GM04504 (cell line): ENCODE measurements at places on chromosomes 7 and 10.
A peak's percentile ranks its signal among the peaks of the same experiment; 100 is the strongest.

GRCh38 chr10:98921316-98921715, 314.3 kb downstream of the HPSE2 start:
- DNase-seq, result no peak

GRCh38 chr10:22599048-22599561, 115.3 kb downstream of the PIP4K2A start:
- peak; percentile 43 for DNase-seq

DNA sequence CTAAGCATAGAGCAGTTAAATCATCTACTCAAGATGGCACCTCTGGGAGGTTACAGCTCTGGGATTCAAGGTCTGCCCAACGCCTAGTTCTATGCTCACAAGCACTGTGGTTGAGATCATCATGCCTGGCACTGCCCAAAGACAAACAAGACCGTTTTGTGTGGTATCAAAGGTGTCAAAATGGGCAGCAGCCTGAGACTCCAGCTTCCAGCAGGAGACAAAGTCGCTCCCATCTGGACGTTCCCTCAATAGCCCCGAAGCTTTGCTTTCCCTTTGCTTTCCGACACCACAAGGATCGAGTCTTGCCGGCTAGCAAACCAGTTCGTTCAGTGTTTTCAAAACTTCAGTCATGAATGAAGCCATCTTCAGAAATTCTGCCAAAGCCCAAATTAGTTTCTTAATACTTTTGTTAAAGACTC, 5.1 kb downstream of the HABP2 start:
- no peak for DNase-seq

- no peak for DNase-seq
These were observed 59.5 kb upstream of the MDFIC start for GRCh38 chr7:114862406-114862805.

DNA sequence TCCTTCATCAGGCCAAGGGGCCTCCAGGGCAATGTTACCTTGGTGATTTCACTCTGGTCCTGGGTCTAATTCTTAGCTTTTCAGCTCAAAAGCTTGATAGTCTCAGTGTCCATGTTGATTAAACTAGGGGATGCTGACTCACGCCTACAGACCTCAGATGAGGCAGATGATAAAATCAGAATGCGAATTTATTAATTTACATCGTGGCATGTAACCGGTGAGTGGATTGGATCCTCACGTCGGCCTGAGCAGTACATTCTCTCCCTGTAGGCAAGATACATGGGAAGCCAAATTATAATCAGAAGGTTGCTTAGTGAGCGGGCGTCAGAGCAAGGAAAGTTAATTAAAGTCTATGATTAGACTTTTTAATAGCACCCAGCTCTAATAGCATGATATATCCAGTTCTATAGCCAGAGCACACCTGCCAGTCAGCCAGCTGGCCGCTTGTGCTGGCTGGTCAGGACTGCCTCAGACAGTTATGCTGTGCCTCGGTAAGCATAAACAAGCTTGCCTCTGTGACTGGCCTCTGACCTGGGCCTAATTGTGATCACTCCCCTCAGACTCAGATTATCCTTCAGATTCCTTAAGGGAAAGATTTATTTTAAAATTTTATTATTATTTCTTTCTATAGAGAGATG, 20.2 kb upstream of the CPA5 start:
- DNase-seq, result no peak

- no peak for DNase-seq
These were observed 24.6 kb upstream of the PLEKHA1 start for GRCh38 chr10:122349758-122350369.

DNA sequence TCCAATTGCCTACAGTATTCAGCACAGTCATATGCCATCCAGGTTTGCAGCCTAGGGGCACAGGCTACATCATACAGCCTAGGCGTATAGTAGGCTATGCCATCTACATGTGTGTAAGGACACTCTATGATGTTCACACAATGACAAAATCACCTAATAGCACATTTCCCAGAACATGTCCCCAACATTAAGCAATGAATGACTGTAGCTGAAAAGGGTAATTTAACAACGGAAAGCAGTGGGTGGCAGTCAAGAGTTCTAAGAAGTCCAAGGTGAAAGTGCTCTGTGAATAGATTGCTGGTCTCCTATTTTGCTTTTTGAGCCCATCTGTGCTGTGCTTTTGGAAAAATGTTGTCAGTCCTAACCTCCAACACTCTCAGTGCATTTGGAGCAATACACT, 162.6 kb downstream of the KLF6 start:
- DNase-seq, result no peak

DNA sequence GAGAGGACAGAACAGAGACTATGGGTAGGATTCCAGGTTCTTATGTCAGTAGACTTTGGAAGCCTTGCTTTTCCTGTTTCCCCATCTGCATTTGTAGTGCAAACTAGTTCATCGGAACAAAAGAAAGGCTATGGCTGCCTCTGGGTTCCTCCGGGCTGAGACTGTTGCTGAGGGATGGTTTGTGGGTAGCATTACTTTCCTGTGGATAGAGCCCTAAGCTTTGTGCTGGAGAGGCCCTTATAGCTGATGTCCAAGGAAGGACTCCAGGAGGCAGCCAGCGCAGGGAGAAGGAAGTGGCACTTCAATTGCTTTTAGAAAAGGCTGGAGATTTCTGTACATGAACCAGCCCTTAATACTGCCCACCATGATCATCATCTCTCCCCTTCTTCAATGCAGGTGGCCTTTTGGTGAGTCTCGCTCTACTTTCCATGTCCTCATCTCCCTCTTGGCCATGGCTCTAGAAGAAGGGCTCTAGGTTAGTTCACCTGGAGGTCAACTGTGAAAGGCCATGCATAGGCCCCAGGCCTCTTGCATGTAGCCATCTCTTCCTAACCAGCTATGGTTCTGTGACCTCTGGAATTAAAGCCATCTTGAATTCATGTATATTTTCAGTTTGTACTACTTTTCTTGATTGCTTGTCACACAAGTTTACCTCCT, 15.4 kb downstream of the MXI1 start:
- no peak for DNase-seq

GRCh38 chr7:46850563-46851330, 731.2 kb downstream of the TNS3 start:
- peak; percentile 27 for DNase-seq

DNA sequence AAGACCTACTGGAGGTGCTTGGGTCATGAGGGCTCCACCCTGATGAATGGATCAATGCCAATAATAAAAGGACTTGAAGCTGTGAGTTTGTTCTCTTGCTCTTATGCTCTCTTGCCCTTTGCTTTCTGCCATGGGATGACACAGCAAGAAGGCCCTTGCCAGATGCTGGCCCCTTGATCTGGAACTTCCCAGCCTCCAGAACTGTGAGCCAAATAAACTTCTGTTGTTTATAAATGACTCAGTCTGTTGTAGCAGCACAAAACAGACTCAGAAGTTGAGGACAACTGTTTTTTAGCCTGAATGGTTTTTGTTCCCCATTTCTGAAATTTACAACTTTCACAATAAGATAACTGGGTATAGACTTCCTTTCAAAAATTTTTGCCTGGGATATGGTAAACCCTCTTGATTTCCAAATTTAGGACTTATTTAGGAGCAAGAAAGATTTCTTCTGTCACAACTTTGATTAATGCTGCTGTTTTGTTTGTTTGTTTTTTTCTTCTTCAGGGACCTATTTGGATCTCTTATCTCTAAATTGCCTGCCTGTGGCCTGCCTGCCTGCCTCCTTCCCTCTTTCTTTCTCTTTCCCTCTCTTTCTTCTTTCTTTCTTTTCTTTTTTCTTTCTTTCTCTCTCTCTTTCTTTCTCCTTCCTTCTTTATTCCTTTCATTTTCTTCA, 12.1 kb downstream of the ENTPD1 start:
- DNase-seq, result no peak

DNA sequence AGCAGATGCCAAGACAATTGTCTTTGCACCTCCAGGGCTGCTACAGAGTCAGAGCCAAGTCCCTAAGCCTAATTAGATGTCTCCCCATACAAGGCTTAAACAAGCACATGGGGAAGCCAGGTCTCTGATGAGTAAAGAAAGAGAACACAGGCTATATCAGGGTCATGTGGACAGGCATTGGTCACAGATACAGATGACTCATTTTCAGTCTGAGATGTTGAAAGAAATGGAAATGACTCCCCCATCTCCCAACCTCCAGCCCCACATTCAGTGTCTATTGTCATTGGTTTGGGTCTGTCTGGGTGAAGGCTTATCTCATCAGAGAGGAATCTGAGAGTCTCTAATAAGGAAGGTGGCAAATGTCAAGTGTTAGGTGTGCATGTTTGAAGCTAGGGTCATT, 290.1 kb upstream of the KIAA1217 start:
- no peak for DNase-seq

DNA sequence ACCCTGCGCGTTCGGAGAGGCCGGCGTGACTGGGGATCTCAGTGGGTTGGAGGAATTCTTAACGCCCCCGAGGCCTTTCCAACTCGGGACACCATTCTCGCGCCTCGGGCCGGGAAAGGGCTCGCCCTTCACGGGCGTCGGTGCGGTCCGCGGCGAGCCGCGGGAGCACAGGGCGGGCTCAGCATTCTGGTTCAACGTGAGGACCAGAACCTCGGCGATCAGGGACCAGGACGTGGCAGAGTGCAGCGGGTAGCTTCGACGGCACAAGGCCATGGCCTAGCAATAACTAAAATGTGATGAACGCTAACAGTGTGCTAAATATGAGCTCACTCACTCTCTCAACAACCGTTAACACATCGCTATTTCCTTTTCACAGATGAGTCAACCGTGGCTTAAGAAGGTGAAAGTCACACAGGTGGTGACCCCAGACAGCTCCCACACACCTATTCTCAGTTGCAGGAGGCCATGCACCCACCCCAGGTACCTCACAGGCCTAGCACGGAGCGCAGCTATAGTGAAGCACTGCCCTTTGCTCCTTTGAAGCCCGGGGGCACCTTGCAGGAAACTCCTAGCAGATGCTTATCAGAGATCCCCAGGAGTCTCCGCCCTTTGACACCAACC, 4.5 kb upstream of the EMX2 start:
- no peak for DNase-seq

- DNase-seq, result no peak
These were observed 102.7 kb downstream of the ADRA2A start for GRCh38 chr10:111179514-111179913.

GRCh38 chr10:59633063-59633462, 76.6 kb downstream of the SLC16A9 start:
- DNase-seq, result no peak

- DNase-seq, result no peak
These were observed 66.5 kb upstream of the PRKG1 start for GRCh38 chr10:51007781-51008180.

DNA sequence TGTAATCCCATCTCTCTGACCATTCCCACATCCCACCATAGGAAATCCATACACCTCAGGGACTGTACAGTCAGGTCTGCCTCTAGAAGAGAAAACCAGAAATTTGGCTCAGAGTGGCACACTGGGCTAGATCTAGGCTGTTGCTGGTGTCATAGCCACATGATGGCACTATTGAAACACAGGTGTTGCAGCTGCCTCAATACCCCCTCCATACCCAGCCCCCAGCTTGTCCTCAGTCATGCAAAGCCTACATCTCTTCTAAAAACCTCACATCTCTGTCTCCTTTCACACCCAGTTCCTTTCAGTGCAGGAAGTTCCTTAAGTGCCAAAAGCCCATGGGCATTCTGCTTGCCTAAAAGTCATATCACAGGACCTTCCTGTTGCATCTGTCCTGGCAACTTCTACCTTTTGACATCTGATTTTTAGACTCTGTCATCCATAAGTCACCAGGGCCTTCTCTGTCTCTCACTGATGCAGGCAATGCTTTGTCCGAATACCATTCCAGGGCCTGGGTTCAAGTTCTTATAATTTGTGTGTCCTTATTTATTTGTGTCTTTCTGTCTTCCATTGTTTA, 27.0 kb upstream of the HIBADH start:
- DNase-seq, result no peak

- no peak for DNase-seq
These were observed 165.3 kb downstream of the NRG3 start for GRCh38 chr10:82040336-82040735.

DNA sequence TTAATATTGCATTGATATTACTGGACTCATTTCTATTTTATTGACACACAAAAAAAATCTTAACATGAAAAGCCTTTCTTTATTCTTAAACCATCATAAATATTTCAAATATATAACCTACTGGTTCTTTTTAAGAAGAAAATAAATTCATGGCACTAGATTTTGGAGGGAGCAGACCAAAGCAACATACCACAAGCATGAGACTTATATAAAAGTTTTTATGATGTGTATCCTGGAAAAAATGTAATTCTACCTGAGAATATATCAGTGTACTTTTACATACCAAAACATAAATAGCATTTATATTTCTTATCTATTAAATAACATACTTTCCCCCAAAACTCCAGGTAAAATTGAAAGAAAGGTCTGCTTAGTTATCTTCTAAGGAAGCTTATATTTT, 508.2 kb upstream of the SEMA3D start:
- no peak for DNase-seq

- no peak for DNase-seq
These were observed 36.7 kb downstream of the SLIT1 start for GRCh38 chr10:97149079-97149531.

GRCh38 chr10:105615715-105616365, 974.8 kb downstream of the SORCS3 start:
- DNase-seq, result no peak

DNA sequence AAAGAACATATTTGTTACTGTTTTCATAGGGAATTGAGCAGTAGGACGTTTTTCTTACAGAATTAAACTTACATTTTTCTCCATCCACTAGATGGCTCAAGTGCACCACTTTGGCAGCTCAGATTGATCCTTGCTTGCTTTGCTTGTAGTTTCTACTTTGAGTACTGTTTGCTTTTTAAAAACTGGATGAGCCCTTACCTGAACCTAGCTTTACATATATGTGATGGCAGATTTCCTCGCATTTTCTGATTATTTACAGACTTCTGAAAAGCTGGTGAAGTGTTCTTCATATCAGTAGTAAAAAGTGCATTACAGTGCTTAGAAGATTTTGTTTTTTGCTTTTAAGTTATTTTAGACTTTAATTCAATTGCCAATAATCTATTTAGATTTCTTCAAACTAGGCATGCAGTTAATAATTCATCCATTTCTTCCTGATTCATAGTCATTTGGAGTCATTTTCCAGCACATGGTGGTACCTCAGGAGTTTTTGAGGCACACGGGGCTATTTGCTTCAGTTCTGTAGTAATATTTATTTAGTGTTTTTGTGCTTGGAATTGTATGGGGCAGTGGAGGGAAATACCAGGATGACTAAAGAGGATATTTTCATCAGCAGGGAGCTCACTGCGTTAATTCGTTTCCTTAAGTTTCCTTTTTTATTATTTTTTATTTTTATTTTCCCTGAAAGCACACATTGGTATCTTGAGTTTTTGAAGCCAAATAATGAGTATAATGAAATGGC, 57.3 kb downstream of the MAPK8 start:
- DNase-seq, result peak; percentile 50

DNA sequence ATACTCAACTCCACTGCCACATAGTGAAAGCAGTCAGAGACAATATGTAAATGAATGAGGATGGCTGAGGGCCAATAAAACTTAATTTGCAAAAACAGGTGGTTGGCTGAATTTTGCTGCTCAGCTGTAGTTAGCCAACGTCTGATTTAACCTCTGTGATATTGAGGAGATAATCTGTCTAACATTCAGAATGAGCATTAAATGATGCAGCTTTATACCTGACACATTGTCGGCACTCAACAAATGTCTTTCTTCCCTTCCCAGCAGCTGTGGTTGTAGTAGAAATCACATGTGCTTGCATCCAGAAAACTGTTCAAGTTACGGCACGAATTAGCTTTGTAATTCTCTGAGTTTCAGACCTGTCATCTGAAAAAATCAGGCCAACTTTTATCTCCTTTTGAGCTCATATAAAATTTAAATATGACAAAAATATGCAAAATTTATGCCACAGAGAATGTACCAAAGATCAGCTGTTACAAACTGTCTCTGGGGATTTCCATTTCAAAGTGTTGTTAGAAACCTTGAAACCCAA, 1239.7 kb downstream of the GATA3 start:
- no peak for DNase-seq
